ENCODE measurements at places on chromosomes 12 and 14.

DNA sequence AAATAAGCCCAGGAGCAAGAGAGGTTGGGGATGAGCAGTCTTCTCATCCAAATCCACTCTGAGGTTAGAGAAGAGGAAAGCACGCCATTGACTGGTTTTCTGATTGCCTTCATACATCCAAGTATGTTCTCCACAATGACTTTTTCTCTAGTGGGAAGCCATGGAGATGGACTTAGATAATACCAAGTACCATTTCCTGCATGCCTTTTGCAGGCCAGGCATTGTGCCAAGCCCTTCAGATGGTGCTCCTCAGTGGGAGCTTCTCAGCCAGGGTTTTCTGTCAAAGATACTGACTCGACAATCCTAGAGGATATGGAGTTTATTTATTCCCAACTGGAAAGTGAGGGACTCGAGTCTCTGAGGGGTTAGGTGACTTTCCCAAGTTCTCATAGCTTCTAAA, 218.0 kb downstream of the ZFP36L1 start:
- DNase-seq = no peak

- no peak for DNase-seq
Measured at GRCh38 chr12:87995581-87996178, 33.5 kb downstream of the C12orf50 start.

- DNase-seq = no peak
Measured at GRCh38 chr14:90990141-90990540, 70.3 kb downstream of the RPS6KA5 start.

GRCh38 chr14:80658733-80659132, 282.8 kb downstream of the CEP128 start:
- DNase-seq = no peak

GRCh38 chr14:25537846-25538455, 488.0 kb upstream of the STXBP6 start:
- no peak for DNase-seq

GRCh38 chr12:121214166-121214777, 4.3 kb downstream of the P2RX4 start:
- peak; percentile 38 for DNase-seq

Data from stimulated activated naive CD4-positive, alpha-beta T cell treated with Interleukin-2 at 50 U/mL for 16 hours (primary cell).